H9 (cell line): ENCODE measurements at places on chromosomes 1 and 21. TPM values are rescaled to one million over a fixed set of nuclear protein-coding genes. Genes with fewer than 3 reads are reported as not detected.

Gene NBPF12
- total RNA-seq = 6.4 and 8.0 TPM in 2 replicates

Gene CHRM3
- 3.8 and 4.2 TPM in 2 replicates for total RNA-seq

Gene LIN28A
- total RNA-seq = 1,267 and 1,289 TPM in 2 replicates

Gene PRCC
- total RNA-seq = 129 TPM in 2 replicates

Gene CRYAA
- total RNA-seq = not detected in 2 replicates

Gene SPATA45
- total RNA-seq = 0.66 and 0.68 TPM in 2 replicates

Gene FHL3
- total RNA-seq = 32.8 and 34.2 TPM in 2 replicates

Gene DIO1
- not detected in 2 replicates for total RNA-seq
